GM12864 (cell line): ENCODE measurements at places on chromosomes 6 and 20.

DNA sequence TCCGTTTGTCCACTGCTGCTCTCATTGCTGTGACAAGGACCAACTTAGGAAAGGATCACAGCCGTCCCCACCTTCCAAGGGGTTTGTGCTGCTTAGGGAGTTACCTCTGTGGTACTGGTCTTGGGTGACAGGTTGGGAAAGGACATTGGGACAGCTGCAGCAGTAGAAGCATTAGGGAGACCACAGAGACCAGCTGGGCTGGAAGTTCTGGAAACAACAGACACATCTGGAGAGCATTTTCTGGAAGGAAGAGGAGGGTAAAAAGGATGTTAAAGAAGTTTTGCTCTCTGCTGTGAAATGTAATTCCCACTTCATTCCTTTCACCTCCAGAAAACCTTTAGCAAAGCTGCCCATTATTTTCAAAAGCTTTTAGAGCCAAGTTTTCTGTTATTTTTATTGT lies 304.2 kb downstream of the LRFN2 start:
- no peak for DNase-seq

- DNase-seq, result no peak
These were observed 372.2 kb downstream of the NRN1 start for GRCh38 chr6:5634525-5634924.

DNA sequence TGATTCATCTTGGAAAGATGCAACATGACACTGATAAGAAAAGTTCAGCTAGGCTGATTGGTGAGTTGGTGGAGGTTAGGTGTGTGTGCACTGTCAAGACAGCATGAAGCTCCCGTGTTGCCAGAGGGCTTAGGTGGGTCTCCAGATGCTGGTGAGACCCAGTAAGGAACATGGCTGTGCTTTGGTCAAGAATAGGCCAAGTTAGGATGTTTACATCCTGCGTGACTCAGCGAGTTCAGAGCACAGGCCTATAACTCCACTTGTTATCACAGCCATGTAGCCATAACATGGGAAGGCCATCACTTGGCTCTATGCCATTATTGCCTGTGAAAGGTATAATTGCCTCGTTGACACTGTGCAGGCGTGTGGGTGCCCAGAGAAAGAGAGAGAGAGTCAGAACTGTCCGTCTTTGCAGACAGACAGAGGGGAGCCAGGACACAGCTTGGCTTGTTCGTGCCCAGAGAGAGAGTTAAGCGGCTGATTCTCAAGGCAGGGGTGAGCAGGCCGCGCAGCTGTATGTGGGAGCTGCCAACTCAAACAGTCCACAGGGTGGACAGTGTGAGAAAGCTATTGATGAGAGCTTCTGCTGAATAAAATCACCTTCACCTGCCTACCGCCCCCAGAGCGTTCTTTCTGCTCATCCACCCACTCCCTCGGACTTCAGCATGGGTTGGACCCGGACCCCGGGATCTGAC lies 43.5 kb downstream of the OR2B6 start:
- DNase-seq, result no peak

- DNase-seq, result no peak
These were observed 113.7 kb downstream of the TRIM27 start for GRCh38 chr6:28809947-28810658.
